ENCODE measurements at places on chromosomes 3 and 15.

GRCh38 chr3:12896063-12896985 is 55.0 kb upstream of the RPL32 start:
- no peak for DNase-seq

DNA sequence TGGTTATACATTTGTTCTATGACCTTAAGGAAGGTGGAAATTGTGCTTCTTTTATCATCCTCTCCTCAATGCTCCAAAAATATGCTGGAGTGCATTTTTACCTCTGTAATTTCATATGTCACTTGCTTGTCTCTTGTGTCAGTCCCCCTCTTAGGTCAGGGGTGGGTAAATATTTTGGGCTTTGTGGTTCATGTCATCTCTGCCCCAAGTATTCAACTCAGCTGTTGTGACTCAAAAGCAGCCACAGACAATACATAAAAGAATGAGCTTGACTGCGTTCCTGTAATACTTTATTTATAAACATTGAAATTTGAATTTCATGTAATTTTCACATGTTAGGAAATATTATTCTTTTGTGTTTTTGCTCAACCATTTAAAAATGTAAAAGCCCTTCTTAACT is 60.4 kb upstream of the SLC24A5 start:
- no peak for DNase-seq

DNA sequence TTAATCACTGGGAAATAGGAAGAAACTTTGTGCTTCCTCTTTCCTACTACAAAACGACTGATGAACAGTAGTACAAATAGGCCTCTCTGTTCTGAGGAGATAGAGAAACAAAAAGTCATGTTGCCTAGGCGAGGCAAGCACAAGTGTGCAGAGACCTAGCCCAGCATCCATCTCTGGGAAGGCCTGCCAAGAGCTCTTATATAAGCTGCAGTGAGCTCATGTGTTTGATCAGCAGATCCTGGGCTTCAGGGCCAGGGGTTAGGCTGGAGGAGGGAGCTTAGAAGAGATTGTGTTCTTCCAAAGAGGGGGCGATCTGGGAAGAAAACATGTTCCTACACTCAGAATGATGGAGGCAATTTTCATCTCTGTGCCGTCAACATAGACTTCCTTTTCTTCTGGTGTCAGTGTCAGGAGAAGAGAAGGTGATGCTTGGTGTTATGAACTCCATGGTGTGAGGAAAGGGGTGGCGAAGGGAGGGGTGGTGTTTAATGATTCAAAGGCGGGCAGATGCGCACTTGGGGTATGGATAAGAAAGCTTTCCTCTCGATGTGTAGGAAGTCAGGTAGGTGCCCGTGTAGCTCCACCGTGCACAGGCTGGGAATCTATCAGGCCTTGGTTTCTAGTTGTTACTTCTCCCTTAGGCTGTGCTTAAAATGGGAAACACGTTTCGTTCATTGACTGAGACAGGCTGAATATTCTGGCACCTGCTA is 29.5 kb upstream of the ETV5 start:
- DNase-seq = no peak

GRCh38 chr3:34920806-34921205 is 718.5 kb upstream of the ARPP21 start:
- no peak for DNase-seq

- no peak for DNase-seq
Observed at GRCh38 chr15:49331951-49332350, 91.1 kb upstream of the FGF7 start.

DNA sequence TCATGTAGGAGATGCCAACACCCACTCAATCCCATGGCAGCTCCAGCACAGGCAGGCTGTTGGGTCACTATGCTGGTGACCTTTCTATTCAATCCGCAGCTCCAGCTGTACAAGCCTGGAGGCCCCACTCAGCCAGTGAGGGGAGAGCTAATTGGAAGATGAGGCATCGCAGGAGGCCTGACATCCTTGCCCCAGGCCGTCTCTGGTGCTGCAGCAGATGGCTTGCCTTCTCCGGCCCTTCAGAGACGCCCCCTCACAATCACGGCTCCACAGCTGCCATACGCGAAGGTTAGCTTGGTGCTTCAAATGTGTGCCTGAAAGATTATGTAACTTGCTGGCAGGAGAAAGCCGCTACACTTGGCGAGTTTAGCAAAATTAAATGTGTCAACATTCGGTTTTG is 104.2 kb upstream of the CLSTN2 start:
- DNase-seq = no peak

DNA sequence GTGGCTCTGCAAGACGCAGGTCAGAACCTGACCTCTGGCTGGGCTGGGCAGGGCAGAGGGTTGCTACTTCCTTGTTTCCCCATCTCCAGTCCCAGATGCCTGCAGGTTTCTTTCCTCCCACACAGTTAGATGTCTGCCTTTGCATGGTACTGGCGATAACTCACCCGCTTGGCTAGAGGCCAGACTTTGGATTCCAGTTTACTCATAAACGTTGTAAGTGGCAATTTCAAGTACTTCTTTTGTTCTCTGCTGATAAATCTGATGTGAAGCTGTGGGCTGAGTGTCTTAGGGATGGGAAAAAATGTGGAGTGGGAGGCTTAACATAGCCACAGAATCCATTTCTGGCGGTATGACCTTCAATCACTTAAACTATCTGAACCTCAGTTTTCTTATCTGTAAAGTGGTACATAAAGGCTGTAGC is 194.2 kb downstream of the EBLN2 start:
- peak; percentile 38 for DNase-seq

DNA sequence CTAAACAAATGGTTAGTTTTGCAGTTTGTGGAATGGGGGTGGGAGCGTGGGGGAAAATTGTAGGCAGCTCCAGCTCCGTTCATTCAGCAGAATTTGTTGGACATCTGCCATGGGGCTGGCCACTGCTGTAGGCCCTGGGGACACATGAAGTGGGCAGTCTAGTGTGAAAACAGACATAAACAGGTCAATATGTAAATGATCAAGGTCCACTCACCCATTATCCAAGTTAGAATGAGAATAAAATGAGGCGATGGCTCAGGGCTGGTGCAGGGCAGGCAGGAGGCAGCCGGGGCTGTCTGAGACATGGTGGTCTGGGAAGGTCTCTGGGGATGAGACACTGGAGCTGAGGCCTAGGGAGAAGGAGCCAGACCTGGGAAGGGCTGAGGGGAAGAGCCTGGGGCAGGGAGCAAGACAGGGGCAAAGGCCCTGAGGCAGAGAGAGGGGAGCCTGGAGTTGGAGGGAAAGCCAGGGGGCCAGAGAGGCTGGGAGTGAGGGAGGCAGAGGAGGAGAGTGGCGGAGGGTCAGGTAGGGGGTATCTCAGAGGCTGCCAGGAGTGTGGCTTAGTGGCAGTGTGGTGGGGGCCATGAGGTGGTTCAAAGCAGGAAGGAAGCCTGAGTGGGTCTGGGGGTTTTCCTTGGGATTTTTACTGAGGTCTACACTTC is 6.2 kb upstream of the SLC6A6 start:
- DNase-seq = no peak

DNA sequence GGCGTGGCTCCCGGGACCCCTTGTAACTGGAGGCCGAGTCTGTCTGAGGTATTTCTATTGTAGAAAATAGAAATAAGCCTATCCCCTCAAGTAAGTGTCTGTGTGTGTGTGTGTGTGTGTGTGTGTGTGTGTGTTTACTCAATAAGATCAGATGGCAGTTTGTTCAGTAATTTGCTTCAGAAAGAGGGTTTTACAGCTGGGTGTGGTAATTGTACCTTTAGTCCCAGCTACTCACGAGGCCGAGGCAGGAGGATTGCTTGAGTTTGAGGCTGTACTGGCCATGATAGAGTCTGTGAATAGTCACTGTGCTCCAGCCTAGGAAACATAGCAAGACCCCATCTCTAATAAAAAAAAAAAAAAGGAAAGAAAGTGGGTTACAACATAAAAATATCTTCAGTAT is 8.7 kb downstream of the SPINT1 start:
- no peak for DNase-seq

- peak; percentile 67 for DNase-seq
Observed at GRCh38 chr15:73926219-73927002, at the start of gene LOXL1. Gene LOXL1 (plus strand): TSS chr15:73926462. CDS start chr15:73926784, 322 bp downstream.

DNA sequence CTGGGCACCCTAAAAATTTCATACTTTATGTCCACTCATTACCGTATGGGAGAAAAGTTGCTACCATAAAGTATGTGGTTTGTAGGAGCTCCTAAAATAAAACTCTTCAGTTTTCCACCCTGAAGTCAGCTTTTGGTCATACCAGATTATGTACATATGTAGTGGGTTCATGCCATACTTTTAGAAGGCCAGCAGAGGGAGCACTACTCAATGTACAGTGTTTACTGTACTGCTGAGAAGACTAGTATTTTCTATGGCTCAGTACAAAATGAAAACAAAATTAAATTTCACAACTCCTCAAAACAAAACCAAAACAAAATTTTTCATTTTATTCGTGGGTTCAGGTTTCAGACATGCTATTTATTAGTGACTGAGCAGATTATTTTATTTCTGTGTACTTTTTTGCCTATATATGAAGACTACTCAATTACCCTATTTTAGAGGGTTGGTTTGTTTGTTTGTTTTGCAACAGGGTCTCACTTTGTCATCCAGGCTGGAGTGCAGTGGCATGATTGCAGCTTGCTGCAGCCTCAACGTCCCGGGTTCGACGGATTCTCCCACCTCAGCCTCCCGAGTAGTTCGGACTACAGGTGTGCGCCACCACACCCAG is 24.3 kb downstream of the NXPE3 start:
- peak; percentile 64 for DNase-seq

GRCh38 chr3:54126551-54126950 is 4.2 kb downstream of the CACNA2D3 start:
- no peak for DNase-seq

DNA sequence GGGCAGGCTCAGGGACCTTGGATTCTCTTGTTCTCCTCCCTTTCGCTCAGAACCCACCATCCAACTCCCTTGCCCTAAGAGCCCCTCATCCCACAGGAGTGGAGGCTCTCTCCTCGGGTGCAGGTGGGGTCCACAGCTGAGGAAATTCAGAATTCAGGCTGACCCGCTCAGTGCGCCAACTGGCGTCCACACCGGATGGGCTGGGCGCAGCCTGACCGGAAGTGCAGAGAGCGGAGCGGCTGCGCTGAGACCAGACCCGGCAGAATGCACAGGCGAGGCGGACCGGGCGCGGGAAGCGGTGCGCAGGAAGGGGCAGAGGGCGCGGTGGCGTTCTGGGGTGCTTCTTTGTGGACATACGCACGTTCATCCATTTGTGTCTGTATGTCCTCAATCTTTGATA is 210.4 kb upstream of the NDN start:
- DNase-seq = no peak

DNA sequence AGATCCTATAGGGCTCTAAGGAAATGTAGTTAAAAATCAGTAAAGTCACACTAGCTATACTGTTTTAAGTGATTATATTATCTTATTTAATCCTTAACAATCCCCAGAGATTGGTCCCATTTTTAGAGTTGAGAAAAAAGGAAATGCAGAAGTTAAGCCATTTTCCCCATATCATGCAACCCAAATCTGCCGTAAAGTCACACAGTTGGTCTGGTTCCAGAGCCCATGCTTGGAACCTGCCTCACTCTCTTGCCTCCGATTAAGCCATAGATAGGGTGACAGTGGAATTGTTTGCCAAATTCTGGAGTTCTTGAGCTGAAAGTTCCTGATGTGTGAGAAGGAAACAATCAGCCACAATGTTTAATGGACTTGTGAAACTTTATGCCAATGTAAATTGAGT is 2.3 kb upstream of the P2RY13 start:
- no peak for DNase-seq

DNA sequence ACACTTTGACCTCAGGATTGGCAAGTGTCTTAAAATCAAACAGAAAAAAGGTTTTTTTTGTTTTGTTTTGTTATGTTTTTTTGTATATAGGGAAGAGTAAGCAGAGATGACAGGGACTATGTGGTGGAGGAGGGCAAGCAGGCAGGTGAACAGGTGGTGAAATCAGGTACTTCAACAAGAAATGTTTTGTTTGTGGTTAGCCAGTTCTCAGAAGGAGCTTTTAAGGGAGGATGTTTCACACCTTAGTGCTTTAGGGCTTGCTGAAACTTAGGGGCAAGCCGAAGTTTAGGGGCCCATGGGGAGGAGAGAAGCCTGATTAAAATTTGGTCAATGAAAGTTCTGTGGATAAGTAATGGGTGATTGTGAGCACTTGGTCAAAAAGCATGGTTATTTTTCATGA is 370.7 kb upstream of the SLCO3A1 start:
- no peak for DNase-seq

- DNase-seq = no peak
Observed at GRCh38 chr3:30384546-30385072, 221.8 kb upstream of the TGFBR2 start.

GRCh38 chr15:45428491-45428890 is 50.1 kb upstream of the GATM start:
- no peak for DNase-seq

DNA sequence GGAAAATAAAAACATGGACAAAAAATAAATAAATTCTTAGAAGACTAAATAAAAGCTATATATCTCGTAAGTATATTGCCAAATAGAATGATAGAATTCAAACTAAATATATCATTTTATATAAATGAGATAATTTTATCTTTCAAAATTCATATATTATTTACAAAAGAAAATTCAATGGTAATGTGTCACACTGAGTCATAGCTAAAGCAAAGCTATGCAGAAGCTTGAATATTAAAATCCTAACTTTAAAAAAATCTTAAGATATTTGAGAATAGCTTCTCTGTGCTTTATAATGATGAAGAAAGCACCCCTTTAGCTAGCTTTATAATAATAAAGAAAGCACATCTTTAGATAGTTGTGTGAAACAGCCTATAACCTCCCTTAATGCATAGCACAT is 1010.8 kb downstream of the OTOL1 start:
- DNase-seq = no peak

- DNase-seq = no peak
Observed at GRCh38 chr3:28022916-28023315, 218.5 kb upstream of the CMC1 start.

DNA sequence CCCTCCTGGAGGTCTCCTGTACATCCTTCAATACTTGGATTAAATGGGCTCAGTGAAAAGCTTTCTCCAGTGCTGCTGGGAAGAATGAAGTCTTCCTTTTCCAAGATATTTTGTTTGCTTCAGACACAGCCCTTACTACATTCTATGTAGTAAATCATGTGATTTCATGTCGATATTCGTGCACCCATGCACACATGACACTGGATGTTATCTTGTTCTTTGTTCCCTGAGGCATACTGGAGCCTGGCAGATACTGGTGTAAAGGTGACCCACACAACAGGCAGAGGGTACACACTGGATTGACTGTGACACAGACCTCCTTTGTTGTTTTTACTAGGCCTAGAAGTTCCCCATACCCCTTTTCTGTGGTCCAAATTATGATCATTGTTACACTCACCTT is 40.3 kb upstream of the ATP2C1 start:
- no peak for DNase-seq

DNA sequence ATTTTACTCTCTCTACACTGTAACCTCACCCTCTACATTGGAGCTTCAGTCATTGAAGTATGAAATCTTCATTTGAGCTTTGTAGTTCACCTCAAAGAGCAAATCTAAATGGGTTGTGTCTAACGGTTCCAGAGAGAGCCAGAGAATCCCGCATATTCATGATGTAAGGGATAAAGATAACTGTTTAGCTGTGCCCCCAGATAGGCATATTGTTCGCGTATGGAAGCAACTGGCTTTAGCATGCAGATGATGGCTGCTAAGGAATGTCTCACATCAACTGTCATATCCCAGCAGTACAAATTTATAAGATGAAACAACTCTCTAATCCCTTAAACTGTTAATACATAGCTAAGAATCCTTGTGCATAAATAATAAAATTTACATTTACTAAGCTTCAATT is 412.7 kb upstream of the ROBO2 start:
- DNase-seq = no peak

- DNase-seq = no peak
Observed at GRCh38 chr3:24133436-24133835, 188.3 kb downstream of the NR1D2 start.

Measured in HFF-Myc (cell line).